ENCODE measurements at places on chromosomes 4 and X.

GRCh38 chr4:89939994-89940393 lies 45.3 kb downstream of the MMRN1 start:
- no peak for DNase-seq

DNA sequence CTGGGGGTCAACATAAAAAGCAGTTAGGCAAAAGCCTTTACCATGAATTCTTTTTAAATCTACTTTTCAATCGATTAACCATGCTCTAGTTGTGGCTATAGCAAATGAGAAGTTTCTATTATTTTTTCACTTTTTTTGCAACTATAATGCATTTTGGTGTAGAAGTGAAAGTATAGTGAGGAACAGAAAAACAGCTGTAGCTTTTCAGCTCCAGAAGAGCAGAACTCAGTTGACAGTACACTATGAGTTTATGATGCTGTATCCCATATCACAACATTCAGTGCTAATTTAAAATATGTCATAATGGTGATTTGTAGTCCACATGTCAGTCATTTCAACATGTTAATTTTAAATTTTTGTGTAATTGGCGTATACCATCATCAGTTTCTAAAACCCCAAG lies 8.7 kb upstream of the MUC7 start:
- DNase-seq: no peak

GRCh38 chrX:132614297-132614696 lies 125.5 kb upstream of the MBNL3 start:
- no peak for DNase-seq

DNA sequence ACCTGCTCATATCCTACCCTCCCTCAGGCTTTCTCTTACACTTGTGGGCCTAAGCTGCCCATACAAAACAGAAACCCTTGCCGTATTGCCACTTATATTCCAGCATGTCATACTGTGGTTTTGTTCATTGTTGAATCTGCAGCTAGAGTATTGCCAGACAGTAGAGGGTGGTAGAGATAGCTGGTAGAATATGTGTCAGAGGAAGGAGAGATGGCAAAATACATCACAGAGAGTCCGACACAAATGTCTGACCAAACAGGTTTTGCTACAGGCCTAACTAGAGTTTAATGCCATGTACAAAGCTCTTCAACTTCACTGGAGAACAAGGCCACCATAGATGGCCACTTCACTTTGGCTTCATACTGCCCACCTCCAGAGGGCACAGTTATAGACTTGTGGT lies 160.1 kb downstream of the EFHC2 start:
- DNase-seq: no peak

DNA sequence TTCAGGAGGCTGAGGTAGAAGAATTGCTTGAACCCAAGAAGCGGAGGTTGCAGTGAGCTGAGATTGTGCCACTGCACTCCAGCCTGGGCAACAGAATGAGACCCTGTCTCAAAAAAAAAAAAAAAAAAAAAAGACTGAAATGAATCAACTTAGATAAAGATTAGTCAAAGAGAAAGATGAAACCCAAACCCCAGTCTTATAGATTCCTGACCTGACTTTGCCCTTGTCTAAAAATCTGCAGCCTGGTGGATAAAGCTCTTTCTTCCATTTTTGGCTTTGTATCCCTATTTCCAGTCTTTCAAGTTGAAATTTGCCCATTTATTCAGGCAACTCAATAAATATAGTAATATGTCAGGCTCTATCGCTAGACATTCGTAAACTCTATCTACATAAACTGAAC lies 39.3 kb upstream of the SPINK2 start:
- no peak for DNase-seq

DNA sequence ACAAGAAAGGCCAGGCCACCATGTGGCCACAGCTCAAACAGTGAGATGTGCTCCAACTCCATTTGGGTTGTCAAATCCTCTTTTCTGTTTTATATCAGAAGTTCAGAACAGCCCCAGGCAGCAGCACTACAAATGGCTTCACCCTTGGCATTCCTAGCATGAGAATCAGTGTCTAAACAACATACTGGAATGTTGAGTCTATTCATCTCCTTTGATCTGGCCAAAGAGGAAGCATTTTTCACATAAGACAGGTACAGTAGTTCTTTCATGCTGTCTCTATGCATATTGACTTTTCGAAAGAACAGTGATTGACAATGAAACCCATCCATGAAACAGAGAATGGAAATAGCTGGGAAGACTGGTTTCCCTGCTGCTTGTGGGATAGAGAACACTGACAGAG lies 289.5 kb downstream of the USP46 start:
- no peak for DNase-seq
